ENCODE measurements at places on chromosomes 11 and 22.

DNA sequence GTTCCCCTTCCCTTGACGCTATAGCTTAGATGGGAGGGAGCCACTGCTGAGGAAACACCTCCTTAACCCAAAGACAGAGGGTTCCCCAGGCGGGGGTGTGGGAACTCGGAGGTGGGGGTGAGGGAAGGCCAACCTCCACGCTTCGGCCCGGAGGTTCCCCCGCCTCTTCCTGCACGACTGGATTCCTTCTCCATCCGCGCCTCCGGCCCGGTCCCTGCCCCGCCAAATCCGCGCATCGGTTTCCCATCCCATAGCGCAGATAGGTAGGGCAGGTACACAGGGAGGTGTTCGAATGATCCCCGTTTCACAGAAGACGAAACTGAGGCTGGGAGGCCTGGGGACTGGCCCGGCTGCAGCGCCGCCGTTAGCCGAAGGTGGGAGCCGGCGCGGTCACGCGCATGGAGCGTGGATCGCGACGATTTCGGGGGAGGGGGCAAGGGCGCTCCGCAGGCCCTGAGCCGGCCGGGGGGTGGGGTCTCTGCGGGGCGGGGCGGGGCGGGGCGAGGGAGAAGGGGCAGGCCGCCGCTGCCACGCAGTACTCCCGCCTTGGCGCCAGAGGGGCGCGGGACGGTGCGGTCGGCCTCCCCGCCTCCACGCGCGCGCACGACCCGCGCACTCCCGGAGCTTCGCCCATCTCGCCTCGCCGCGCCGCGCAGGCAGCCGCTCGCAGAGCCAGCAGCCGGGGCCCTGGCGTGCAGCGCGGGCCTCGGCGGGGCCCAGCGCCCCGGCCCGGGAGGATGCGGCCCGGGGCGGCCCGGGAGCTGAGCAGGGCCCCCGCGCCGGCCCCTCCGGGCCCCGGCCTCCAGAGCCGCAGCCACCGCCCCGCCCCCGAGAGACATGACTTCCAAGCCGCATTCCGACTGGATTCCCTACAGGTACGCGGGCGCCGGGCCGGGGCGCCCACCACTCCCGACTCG, at the start of gene TUB:
TSS of gene TUB (plus strand) at position 538 of the 917 bp plus-strand sequence. CDS start at position 838, 300 bp downstream.
- DNase-seq: no peak

GRCh38 chr11:19652623-19653375, 59.8 kb upstream of the NAV2 start:
- DNase-seq: no peak

DNA sequence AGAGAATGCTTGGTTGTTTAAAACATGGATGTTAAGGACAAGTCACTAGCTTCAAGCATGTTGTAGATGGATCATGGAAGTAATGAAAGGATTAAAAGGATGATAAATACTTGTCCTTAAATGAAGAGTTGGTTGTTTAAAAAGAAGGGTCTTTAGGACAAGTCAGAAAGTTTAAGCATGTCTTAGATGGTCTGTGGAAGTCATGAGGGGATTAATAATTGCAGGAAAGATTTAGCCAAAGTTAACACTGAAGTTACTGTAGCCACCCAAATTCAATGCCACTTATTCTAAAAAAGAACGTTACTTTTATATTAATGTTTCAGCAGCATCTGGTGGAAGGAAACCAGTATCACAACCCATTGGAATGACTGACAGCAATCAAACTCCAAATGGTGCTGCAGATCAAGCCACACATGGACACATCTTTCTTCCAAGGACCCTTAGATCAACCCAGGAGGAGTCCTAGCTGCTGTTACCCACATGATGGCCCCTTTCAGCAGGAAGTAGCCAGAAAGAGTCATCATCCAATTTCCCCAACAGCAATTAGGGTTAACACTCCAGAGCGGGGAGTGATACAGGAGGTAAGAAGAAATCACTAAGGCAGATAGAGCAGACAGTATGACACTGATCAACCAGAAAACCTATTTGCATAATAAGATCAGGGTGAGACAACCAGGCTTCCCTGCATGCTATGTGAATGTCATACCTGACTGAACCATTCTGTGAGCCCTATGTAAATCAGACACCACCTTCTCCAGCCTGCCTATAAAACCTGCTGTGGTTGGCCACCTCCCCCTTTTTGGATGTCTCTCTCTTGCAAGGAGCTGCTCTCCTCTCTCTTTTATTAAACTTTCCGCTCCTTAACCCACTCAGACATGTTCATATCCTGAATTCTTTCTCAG, 88.4 kb upstream of the GNAZ start:
- DNase-seq: no peak

- no peak for DNase-seq
Observed at GRCh38 chr11:131691181-131692041, 321.0 kb downstream of the NTM start.

DNA sequence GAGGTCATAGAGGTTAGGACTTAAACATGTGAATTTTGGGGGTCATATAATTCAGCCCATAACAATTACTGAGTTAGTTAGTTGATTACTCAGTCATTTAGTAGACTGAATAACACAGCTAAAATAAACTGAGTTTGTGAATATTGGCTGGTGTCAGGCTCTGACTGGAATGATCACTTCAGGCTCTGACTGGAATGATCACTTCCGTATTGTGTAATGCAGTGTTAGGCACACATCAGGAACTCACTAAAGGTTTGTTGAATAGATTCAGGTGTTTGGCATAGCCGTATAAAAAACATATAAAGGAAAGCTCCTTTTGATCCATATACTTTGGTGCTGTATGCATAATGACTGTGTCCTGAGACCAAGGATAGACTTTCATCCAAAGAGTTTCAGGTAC, 610.5 kb downstream of the INSC start:
- DNase-seq: no peak

DNA sequence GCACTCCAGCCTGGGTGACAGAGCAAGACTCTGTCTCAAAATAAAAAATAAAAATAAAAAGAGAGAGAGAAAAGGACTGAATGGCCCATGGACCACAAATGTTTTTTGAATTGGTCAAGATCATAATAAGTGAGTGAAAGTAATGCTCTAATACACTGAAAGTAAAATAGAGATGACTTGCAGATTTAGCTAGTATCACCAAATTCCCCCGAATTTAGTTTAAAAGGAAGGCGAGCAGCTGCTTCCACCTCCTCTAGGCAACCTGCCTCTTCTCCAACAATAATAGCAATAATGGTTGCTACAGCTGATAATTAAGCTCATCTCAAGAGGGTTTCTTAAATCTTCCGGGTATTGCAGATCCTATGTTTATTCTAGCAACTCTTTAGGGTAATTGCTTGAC, 36.8 kb downstream of the CELF1 start:
- no peak for DNase-seq

DNA sequence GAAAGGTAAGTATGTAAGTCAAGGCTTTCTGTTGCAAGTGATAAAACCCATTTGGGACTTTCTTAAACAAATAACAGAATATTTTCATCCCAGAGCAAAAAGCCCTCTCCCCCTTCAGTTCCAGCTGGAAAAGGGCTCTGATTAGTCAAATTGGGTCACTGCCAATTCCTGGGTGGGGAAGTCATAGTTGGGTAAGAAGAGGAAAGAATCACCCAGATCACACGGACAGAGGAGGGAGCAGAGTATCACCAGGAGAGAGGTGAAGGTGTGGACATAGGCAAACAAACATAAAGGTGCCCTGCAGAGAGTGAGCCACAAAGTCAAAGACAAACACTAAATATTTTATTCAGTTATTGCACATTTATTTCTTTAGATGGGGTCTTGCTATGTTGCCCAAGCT, 36.3 kb upstream of the SORL1 start:
- no peak for DNase-seq

GRCh38 chr11:95536047-95536690, 253.4 kb downstream of the FAM76B start:
- no peak for DNase-seq

DNA sequence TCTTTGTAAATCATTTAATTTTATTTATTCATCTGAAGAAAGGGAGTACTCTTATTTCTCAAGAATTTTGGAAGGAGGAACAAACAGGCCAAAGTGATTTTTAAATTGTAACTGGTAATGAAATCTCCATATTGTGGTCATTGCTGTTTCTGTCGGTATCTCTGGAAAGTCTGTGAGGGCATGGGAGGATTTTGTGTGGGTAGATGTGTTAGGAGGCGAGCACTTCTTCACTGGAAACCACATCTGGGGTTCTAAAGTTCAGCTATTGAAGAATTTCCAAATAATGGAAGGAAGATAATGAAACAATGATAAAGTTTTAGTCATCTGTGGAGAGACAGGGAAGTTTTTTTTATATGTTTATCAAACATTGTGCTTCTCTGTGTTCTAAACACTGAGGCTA, 6.6 kb downstream of the TRIM34 start:
- no peak for DNase-seq

DNA sequence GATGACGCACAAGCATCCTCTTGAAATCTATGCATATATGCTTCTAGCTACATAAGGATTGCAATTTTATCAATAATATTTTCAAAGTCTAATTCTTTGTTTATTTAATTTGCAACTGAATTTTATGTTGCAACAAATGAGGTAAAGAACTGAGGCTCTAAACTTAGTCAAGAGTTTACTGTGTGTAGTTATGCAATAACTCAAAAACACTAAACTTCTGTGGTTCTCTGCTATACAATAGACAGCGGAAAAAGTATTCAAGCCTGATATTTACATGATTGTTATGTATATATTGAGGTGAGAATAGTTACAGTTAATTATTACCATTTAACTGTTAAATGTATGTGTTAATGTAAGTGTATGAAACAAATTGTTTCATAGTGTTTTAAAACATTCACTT, 32.9 kb downstream of the MSANTD4 start:
- no peak for DNase-seq

DNA sequence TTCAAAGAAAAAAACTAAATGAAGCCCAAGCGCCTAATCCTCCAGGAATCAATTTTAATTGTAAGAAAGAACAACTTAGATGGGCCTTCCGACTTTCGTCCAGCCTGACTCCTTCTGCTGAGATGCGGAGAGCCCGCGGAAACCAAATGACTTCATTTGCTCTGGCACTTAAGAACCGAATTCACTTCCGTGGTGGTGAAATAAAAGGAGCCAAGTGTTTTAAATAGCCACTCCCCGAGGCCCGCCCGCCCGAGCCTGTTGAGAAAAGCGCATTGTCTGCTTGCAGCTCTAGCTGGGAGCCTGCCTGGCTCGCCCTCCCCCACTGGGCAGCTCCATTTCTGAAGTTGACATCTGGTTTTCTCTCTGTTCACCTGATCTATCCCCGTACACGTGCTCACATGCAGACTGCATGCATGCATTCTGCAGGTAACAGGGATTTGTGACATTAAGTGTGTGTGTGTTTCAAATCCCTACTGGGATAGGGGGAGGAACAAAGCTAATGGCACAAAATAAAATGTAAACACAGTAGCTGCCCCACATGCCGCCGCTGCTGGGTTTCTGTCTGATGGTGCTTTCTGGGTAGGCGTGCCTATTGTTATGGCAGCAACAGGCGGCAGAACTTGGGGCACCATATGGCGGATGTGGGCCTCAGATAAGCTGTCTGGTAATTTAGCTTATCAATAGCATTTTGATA, 6.2 kb downstream of the TEAD1 start:
- peak; percentile 82 for DNase-seq

- DNase-seq: no peak
Observed at GRCh38 chr22:17655289-17655688, 16.7 kb downstream of the BCL2L13 start.

DNA sequence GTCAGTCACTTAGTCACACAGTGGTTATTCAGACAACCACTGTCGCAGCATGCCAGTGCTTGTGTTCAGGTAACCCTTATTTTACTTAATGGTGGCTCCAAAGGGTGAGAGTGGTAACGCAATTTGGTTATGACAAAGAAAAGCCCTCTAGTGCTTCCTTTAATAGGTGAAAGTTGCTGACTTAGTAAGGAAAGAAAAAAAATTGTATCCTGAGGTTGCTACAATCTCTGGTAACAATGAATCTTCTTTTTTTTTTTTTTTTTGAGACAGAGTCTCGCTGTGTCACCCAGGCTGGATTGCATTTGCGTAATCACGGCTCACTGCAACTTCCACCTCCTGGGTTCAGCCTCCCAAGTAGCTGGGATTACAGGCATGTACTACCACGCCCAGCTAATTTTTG, 64.5 kb downstream of the C11orf91 start:
- no peak for DNase-seq

DNA sequence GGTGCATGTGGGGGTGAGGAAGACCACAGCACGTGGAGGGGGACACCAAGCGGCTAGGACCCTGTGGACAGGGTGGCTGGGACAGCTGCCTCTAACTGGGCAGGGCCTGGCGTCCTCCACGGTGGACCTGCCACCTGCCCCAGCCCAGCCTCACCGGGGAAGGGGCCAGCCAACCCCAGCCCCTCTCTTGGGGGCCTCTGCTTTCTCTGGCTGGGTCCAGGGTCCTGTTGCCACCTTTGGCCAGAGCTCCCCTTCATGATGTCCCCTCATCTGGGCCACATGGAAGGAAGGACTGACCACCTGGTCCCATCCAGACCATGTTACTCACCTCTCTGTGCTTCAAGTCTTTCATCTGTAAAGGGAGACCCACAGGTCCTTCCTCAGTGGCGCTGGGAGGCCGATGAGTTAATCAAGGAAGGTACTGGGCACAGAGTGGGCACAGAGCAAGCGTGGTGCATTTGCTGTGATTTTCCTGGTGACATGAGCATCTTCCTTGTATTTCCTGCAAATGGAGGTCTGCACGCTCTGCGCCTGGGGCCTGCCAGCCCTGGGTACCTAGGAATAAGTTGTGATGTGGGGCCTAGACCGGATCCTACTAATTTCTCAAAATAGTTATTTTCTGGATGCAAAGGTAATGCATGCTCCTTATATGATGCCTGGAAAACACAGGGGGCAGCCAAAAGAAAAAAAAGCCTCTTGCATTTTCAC, 538.4 kb downstream of the TBC1D22A start:
- no peak for DNase-seq

- no peak for DNase-seq
Observed at GRCh38 chr22:47610764-47611163, 848.3 kb downstream of the TBC1D22A start.
